ENCODE measurements at places on chromosomes 1 and 21.

- no peak for DNase-seq
Observed at GRCh38 chr1:217048104-217048707, 325.0 kb upstream of the ESRRG start.

GRCh38 chr21:21156957-21157356 is 158.7 kb downstream of the NCAM2 start:
- no peak for DNase-seq

GRCh38 chr1:119002028-119002686 is 14.0 kb upstream of the TBX15 start:
- DNase-seq, result no peak

DNA sequence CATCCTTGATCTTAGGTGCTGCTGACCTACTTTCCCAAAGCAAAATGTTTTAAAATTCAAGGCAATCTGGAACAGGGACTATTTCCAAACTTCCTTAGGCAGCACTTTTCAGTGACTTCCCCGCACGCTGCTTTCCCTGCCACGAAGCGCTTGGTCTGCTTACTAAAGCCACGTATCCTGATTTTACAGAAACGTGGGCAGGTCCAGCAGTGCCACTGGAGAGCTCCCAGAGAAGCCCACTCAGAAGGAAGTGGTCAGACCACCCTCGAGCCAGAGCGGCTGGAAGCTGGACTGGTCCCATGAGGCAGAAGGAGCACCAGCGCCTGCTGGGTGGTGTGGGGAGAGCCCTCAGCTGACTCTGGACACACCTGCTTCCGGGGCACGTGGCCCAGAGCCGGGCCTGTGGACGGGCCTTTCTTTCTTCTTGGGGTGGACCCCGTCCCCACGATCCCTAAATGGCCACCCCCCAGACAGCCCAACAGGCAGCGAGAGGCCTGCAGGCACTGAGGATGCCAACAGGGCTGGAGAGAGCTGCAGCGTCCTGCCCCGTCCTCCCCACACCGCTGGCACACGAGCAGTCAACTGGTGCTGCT is 23.2 kb downstream of the PTTG1IP start:
- no peak for DNase-seq

- no peak for DNase-seq
Observed at GRCh38 chr1:18387307-18387706, 93.4 kb upstream of the KLHDC7A start.

DNA sequence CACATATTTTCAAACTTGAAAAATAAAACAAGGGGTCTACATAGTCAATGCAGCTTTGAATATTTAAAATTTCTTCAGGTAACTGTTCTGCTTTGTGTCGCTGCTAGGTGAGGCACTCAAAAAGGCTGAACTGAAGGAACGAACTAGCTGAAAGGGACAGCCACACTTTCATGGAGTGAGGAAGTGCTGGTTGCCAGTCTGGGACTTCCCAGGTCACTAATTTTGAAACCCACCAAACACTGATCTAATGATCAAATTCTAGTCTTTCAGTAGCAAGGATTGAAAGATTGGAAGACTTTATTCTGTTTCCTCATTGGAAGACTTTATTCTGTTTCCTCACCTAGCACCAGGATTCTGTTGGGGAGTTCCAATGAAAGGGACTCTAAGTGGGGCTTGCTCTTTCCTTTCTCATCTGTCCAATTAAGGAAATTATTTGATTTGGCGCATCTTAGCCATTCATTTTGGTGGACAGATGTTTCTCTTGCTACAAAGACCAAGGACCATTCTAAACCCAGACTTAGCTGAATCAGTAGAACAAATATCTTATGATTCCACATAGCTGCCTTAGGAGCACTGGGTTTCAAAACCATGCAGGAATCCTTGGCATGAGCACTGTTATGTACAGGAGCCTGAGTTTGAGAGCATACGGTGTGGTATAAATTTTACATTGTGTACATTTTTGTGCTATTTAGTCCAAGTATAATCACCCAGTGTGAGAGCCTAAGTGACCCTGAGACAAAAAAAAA is 10.9 kb upstream of the ARID1A start:
- DNase-seq, result no peak
